Fibroblast of lung (primary cell): ENCODE measurements at places on chromosomes 4 and X. TPM values are rescaled to one million over a fixed set of nuclear protein-coding genes. Genes with fewer than 3 reads are reported as not detected.

Gene CFI
- total RNA-seq = 10.2 and 36.0 TPM in 2 replicates

GRCh38 chr4:18686338-18687037 lies 664.9 kb upstream of the LCORL start:
- peak; percentile 37 for DNase-seq

DNA sequence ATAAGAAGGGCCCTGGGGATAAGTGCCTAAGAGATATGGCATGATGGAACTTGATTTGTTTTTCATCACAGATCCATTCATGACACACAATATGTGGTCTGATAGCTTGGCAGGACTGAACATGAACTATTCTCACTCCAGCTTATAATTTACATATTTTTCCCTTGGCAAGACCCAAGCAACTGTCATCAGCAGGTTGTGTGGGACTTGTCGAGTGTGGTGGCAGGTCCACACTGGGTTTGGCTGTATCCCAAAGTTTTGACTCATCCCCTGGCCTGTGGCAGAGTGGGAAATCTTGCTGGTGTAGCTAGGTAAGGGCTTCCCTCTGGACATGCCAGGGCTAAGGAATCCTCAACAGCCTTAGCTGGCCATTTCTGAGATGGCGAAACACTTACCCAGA lies 81.0 kb upstream of the STIM2 start:
- peak; percentile 23 for DNase-seq

Gene UGT2B7
- total RNA-seq = not detected in 2 replicates

Gene DCAF12L1
- total RNA-seq = not detected in 2 replicates

DNA sequence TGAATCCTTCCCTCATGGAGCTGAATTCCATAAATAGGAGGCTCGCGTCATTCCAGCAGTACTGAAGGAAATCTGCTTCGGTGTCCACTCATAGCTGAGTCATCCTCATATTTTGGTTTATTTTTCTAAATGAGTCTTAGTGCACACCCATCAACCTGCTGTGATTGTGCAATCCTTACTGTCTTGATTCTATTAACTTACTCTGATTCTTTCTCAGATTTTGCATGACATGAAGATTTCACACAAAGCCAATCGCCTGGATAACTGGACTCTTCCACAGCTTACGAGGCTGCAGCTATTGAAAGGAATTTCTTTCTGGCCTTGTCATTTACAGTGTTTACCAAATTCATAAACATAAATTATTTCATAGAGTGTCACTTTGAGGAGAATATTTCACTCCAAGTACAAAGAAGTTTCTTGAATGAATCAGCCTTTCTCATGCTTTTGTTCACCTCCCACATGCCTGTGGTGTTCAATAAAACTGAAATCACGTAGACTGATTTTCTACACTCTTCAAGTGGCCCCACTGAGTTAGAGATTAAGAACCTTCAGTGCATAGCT lies 207.6 kb upstream of the SLITRK2 start:
- DNase-seq = peak; percentile 88

DNA sequence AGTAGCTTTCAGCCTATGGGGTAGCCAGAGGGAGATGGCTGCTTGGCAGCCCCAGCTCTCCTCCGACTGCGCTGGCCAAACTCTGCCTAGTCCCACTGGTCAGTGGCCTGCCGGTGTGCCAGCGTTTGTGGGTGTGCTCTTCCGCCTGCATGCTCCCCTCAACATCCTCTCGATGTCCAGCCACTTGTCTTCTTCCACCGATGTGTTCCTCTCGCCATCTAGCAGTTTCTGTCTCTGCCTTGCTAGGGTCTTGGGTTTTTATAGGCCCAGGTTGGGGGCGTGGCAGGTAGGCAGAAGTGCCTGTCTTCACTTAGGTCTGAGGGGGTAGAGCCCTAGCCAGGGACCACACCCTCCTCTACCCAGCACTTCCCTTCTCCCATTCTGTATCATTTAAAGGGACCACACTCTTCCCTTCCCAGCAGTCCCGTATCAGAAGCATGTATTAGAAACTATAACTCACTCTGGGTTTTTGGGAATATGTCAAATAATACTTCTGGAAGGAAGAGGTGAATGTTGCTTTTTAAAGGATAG lies 124.4 kb downstream of the KDM6A start:
- DNase-seq = no peak

- peak; percentile 64 for DNase-seq
These were observed 324.3 kb upstream of the SLIT2 start for GRCh38 chr4:19927381-19927780.

- peak; percentile 2 for DNase-seq
These were observed 227.6 kb downstream of the NR3C2 start for GRCh38 chr4:148214529-148215166.

DNA sequence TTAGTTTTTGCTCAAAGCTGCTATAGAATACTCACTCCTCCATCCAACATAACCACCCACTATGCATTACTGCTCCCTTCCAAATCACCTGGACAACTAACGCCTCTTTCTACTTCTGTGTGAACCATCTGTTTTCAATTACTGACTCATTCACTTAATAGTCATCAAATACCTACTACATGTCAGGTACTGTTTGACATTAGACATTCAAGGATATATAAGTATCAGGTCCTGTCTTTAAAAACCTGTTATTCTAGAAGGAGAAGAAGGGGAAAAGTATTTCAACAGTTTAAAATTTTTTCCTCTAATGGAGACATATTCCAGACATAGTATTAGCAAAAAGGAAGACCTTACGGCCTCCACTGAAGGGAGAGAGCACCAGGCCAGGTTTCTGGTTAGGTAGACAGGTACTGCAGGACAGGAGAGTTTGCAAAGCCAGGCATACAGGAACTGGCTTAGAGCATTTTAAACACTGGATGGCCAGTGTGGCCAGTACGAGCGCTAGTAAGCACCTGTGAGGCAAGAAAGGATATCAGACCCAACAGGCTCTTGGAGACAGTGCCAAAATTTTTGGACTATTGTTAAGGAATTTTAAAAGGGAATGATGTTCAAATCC lies 39.0 kb downstream of the SH3RF1 start:
- peak; percentile 45 for DNase-seq

GRCh38 chrX:27918799-27919198 lies 62.5 kb downstream of the DCAF8L1 start:
- DNase-seq = peak; percentile 4

DNA sequence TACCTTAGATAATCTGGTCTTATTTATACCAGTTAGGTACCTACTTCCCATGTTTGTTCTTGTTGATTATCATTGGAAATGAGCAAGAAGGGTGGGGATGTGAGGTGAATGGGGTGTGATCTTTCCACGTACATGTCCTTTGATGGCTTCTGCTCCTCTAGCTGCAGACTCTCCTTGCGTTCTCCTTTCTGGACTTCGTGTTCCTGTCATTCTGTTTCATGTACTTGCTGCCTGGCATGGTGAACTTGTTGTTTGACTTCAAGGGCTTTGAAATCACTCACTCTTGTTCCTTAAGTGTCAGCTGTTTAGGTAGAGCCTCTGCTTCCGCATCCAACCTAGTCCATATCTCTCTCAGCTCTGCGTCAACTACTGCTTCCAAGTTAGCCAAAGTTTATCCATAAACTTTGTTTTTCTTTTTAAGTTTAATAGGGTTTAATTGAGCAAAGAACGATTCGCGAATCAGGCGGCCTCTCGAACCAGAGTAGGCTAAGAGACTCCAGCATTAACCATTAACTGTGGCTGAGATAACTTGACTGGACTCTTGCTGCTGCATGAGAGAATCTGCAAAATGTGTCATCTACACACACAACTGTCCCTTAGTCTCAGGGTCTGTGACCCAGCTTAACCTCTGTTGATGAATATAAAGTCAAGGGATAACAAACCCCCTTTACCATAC lies 42.8 kb downstream of the FHL1 start:
- no peak for DNase-seq

GRCh38 chrX:43750248-43750676 lies 94.2 kb downstream of the MAOA start:
- DNase-seq = peak; percentile 69

DNA sequence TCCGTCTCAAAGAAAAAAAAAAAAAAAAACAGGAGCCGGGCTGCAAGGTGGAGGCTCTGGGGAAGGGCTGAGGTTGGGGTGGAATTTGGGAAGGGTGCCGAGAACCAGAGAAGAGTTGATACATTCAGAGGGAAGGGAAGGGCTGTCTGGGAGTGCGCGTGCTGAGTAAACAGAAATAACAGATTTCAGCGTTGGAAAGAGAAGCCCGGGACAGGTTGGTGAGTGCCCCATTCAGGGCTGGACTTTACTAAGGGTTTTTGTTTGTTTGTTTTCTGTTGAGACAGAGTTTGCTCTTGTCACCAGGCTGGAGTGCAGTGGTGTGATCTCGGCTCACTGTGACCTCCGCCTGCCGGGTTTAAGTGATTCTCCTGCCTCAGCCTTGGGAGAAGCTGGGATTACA lies 1.7 kb upstream of the IL3RA start:
- DNase-seq = no peak
